Stimulated activated CD4-positive, alpha-beta T cell treated with anti-CD3 and anti-CD28 coated beads, Interleukin-15, amount 100 ng/mL, for 24 hours (primary cell): ENCODE measurements at places on chromosomes 13 and 19.

- DNase-seq: no peak
These were observed 1.3 kb downstream of the NFIX start for GRCh38 chr19:12996406-12997094.

DNA sequence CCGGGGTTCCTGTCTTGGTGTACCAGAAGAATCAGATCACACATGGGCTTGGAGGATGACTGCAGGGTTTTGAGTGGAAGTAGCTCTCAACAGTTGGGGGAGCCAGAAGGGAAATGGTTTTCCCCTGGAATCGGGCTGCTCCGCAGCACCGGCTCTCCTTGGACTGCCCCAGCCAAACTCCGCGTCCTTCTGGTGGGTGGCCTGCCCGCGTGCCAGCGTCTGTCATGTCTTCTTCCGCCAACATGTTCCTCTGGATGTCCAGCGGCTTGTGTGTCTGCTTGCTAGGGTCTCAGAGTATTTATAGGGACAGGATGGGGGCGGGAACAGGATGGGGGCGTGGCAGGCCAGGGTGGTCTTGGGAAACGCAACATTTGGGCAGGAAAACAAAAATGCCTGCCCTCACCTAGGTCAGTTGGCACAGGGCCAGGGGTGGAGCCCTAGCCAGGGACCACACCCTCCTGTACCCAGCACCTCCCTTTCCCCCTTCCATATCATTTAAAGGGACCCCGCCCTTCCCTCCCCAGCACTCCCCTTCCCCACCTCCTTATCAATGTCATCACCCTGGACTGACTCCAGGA is 1.3 kb upstream of the ZNF30 start:
- no peak for DNase-seq

GRCh38 chr13:47000165-47000564 is 103.3 kb upstream of the HTR2A start:
- DNase-seq: no peak

DNA sequence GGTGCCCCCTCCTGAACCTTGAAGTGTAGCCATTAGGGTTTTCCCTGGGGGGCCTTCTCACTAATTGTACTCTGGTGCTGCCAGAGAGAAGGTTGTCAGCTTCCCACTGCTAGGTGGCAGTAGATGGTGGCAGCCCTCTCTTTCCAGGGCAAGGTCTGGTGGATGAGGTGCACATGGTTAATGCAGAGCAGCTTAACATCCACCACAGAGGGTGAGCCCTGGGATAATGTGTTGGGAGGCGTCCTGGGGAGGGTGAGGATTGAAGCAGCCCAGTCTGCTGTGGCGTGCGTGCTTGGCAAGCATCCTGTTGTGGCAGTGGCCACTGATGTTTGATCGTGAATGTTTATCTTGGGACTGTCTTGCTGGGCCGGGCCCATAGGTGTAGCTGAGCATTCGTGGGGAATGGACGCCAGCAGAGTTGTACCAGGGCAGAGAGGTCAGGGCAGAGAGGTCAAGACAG is 5.8 kb downstream of the EGLN2 start:
- no peak for DNase-seq

- DNase-seq: no peak
These were observed 7.1 kb downstream of the QTRT1 start for GRCh38 chr19:10708291-10708690.

GRCh38 chr19:58350001-58350861 is 3.1 kb downstream of the A1BG start:
- DNase-seq: no peak

GRCh38 chr13:103142151-103142550 is 75.9 kb upstream of the SLC10A2 start:
- DNase-seq: no peak

DNA sequence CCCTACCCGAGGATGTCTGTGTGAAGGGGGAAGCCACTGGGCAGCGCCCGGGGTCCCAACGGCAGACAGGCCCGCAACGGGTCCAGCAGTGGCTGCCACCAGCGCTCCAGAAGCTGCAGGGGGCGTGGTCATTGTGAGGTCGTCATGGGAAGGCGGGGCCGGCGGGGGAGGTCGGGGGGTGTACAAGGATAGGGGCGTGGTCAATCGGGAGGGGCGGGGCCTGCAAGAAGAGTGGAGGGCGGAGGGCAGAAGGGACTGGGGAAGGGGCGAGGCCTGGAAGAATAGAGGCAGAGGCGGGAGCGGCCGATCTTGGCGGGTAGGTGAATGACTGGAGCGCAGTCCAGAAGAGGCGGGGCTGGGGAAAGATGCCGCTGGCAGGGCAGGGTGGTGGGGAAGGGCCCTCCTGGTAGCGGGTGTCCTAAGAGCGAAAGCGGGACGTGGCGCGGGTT is 4.4 kb downstream of the FUZ start:
- peak; percentile 90 for DNase-seq

- no peak for DNase-seq
These were observed 2099.2 kb upstream of the PCDH20 start for GRCh38 chr13:63514886-63515285.

GRCh38 chr13:33284916-33285315 is 639 bp downstream of the STARD13 start:
- DNase-seq: no peak

DNA sequence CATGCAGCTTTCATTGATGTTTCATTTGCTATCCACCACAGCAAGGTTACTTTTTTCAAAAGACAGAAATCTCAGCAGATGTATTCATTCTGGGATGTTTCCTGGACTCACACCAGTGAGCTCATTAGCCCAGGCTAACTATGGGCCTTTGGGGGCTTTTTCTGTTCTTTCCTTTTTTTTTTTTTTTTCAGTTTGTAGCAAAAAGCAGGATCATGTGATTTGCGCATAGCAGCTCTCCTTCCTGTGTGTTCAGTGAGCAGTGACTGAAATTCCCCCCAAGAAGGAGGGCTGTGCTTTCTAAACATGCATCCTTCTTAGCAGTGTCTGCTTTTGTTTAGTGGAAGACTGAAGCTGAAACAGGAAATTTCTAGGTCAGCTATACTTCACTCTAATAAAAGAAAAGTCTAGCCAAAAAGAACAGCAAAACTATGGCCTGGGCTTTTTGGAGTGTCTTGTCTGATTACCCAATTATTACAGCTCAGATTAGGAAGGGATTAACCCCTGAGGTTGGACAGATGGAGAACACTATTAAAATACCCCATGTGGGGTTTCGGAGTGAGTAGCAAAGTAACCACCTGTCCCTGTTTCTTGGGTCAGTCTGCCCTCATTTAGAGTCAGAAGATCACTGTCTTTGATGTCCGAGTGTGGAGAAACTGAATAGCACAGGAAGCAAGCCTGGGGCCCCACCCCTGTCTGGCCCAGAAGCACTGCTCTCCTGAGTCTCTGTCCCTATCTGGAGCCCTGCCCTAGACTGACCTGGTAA is 8.9 kb upstream of the AMER2 start:
- DNase-seq: no peak

- DNase-seq: no peak
These were observed 32.2 kb upstream of the TNFAIP8L1 start for GRCh38 chr19:4606921-4607678.

- DNase-seq: no peak
These were observed 86.5 kb downstream of the KCTD12 start for GRCh38 chr13:76799696-76800095.

- DNase-seq: no peak
These were observed 37.8 kb upstream of the GRTP1 start for GRCh38 chr13:113401452-113402415.

GRCh38 chr13:88314496-88314895 is 643.3 kb downstream of the SLITRK5 start:
- DNase-seq: no peak

DNA sequence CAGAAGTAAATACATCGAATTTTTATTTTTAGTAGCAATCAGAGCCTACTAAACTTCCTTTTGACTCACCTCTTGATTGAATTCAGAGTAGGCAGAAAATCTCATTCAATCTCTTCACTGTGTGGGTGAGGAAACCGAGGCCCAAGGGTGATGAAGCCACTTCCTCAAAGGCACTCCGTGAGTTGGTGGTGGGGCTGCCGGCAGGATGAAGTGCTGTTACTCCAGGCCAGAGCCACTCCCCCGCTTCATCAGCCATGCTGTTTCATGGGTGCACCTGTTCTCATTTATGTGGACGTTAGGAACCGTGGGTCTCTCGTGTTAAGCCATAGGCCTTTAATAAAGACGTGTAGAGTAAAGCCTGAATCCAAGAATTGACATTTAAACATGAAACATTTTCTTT is 13.2 kb downstream of the ING1 start:
- peak; percentile 79 for DNase-seq

GRCh38 chr19:41612483-41612882 is 14.4 kb downstream of the CEACAM4 start:
- no peak for DNase-seq

GRCh38 chr13:85741017-85741416 is 58.2 kb downstream of the SLITRK6 start:
- no peak for DNase-seq

GRCh38 chr13:73072239-73072900 is 13.6 kb downstream of the KLF5 start:
- no peak for DNase-seq

DNA sequence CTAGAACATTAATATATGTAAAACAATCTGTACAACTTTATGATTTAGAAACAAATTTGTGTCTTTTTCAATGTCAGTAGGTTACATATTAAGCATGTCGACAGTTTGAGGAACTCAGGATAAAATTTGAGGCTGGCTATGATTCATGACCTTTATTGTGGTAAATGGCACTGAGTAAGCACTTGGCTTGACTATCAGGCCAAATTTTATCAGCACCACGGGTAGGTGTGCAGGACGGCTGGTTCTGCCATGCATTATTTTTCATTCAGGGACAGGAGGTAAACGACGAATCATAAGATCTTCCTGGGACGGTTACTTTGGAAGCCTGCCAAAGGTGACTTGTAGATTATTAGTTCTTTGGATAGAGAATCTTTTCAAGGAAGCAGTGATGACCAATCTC is 19.9 kb upstream of the CYP4F8 start:
- DNase-seq: no peak

DNA sequence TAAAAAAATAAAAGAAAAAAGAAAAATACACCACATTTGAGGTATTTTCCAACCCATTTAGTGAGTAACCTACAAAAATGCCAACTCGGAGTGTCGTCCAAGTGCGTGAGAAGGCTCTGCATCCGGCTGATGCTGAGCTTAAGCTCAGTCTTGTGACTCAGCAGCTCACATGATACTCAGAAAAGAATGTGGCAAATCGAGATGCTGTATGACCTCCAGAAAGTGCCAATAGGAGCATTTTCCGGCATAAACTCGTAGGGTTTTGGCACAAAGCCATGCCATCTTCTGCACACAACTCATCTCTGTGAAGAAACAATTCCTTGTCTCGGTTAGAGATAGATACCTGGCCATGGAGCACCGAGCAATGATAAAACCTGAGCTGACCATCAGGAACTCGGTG is 58.5 kb downstream of the TRPM4 start:
- DNase-seq: no peak

GRCh38 chr13:90360785-90361184 is 986.7 kb upstream of the MIR17HG start:
- no peak for DNase-seq
